RPMI7951 (cell line): ENCODE measurements at places on chromosomes 4 and X. TPM values are rescaled to one million over a fixed set of nuclear protein-coding genes. Genes with fewer than 3 reads are reported as not detected.

PF4V1 gene
- total RNA-seq: 0.72 TPM in 1 of 2 replicates, not detected in the other

MAGEB4 gene
- not detected in 2 replicates for total RNA-seq

IQCM gene
- total RNA-seq: not detected in 2 replicates

AWAT2 gene
- not detected in 2 replicates for total RNA-seq
